ELF-1 (cell line): ENCODE measurements at places on chromosomes 6 and 20.

- no peak for DNase-seq
Measured at GRCh38 chr6:87697581-87698546, 4.2 kb downstream of the AKIRIN2 start.

DNA sequence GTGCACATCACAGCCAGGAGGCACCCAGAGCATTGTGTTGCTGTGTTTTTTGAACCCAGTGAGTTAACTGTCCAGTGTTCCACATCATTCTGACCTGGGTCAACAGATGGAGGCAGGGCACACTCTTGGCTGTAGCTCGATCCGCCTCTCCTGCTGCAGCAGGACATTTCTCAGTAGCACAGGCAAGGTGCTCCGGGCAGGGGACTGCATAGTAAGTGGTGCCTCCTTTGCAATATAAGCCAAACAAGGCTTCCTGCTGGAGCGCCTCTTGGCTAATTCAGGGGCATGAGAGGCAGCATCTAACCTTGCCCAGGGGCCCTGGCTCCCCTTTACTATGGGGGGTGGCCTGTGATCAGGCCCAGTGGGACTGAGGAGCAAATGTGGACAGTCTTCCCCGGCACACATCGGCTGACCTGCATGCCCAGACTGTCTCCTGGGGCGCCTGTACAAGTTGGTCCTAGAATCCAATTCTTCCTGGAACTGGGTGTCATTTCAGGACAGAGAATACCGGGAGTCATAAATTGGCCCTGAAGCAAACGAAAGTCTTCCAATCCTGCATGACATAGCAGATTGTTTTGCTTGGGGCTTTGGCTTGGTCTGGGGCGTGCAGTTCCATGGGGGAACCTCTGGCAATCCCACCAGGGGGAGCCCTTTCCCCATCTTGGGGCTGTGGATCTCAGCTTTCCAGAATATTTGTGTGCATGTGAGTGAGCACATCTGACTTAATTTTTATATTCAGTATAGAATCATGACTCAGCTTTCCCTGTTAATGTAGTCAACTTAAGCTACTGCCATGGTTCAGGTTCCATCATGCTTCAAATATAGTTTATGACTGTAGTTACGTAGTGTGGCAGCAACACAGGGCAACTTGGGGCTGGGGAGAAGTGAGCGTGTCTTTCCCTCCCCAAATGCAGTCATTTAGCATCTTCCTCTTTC is 56.0 kb upstream of the DDR1 start:
- DNase-seq, result peak; percentile 87

- DNase-seq, result no peak
Measured at GRCh38 chr6:32196682-32197616, 4.5 kb upstream of the GPSM3 start.

- DNase-seq, result no peak
Measured at GRCh38 chr20:32006841-32007786, 3.1 kb upstream of the CCM2L start.

GRCh38 chr20:5480824-5481600 is 164.3 kb upstream of the PROKR2 start:
- no peak for DNase-seq

DNA sequence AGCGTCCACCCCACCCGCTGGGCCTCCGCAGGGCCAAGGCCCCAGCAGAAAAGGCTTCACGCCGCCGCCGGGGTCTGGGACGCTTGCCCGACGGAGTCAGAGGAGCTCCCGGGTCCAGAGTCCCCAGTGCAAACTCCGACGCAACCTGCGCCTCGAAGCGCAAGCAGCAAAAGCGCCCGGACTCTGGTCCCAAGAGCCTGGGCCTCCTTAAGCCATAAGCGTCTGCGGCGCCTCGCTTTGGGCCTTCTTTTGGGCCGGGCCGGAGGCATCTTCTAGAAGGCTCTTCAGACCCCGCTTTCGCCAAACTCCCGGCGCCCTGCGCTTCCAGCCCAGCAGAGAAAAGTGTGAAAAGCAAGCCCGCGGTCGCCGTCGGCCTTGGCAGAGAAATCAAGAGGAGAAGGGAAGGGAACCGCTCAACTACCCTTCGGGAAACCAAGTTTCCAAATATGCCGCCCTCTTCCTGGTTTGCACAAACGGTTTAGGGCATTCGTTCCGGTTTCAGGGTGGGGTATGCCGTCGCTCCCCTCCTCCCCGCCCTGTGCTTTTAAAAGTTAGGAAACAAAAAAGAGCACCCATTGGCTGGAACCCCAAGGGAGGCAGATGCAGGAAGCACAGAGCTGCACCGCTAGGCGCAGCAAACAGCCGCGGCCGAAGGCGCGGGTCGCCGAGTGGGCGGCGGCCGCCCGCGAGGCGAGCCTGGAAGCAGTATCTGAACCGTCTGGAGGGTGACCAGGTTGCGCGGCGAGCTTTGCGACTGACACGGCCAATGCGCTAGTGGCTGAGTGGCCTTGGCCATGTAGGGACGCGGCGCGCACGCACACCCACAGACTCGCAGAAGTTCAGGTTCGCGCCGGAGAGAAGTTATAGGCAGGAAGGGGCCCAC is 1.2 kb downstream of the TBX18 start:
- peak; percentile 34 for DNase-seq

DNA sequence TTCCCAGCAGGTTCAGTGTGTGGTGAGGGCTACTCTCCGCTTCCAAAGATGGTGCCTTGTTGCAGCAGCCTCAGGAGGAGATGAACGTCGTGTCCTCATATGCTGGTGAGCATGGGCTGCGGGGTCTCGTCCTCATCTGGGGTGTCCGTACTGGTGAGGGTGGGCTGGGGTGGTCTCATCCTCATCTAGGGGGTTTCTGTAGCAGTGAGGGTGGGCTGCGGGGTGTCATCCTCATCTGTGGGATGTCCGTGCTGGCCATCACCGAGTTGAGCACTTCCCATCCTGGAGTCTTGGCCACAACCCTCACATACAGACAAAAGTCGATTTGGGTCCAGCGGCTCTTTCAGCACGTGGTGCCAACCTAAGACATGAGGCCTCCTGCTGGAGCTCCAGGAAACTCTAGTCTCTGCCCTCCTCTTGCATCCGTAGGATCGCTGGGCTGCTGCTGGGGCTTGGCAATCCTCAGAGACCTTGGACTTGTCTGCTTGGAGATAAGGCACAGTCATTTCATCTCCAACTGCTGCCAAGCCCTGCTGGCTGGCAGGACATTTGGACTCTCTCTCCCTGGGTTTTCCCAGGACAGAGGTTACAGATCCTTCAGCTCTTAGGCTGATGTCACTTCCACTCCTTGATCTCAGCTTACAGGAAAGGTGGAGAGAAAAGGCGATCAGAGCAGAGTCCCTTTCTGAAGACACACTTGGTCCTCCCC is 160.4 kb downstream of the PACRG start:
- DNase-seq, result no peak

- DNase-seq, result peak; percentile 21
Measured at GRCh38 chr6:107635057-107635515, 145.2 kb downstream of the SOBP start.

DNA sequence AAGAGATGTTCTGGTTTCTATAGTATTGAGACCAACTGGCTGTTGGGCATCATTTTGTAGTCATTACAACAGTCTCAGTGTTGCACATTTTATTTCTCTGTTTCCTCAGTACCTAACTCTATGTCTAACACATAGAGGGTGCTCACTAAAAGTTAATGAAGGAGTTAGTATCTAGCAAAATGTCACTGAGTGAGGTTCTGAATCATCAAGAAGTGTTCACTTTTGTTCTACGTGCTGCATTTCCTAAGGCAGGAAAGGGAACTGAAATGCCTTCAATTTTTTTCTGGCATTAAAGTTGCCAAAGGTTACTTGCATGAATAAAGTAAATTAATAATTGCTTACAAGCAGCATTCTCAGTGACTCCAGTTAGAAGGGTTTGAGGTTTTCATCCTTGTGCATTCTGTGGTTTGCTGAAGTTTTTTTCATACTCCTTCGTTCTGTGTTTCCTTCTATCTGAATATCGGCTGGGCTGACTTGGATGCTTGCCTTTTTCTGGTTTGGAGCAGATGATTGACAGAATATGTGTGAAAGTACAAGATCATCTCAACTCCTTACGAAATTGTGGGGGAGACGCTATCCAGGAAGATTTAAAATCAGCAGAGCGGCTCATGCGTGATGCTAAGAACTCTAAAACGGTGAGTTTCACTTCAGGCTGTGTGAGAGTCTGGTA is 114.5 kb upstream of the SCGN start:
- no peak for DNase-seq

DNA sequence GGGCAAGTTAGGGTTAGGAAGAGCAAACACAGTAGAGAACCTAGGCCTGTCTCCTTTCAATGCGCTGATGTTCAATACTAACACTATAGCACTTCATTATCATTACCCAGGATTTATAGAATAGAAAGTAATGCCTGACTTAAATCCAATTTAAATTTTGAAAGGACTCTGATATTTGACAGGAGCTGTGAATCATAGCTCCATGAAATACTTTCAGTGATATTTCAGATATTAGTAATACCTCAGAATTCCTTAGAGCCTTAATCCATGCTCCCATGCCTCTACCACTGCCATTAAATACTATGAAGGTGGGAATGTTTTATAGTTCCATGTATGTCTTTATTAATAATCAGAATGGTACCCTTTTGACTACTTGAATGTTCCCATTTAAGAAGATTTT is 530.2 kb downstream of the BCKDHB start:
- no peak for DNase-seq

DNA sequence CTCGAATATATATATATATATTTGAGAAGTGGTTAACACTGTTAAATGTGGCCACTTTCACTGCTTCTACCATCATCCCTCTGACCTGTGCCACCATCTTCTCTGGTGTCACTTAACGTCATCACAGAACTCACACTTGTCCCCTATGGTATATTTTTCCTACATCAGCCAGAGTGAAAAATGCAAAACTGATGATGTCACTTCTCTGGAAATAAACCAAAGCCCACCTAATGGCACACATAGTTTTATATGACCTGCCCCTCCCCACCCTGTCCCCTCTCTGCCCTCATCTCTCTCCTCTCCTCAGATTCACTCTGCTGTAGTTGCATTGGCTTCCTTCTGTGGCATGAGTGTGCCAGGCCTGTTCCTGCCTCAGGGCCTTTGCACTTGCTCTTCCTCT is 63.9 kb upstream of the IFNGR1 start:
- DNase-seq, result no peak

DNA sequence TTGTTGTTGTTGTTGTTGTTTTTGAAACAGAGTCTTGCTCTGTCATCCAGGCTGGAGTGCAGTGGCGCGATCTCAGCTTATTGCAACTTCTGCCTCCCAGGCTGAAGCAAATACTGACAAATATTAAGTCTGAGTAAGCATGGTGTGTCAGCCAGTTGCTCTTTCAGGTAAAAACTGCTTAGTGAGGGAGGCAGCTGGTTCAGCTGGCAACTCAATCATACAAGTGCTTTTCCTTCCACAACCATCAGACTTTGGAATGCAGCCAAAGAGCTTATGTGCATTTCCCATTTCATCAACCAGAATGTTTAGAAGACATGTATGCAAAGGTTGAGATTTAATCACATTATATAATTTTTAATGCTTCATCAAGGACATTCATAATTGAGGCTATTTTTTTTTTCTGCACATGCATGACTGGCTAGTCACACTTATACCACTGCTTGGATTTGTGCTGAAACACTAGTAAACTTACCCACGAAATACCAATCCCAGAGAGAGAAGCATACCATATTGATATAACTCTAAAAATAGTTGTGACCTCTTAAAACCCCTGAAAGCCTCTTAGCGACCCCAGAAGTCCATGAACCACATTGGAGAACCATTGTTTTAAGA is 56.0 kb downstream of the CLIC5 start:
- DNase-seq, result no peak

GRCh38 chr6:139290787-139291311 is 949 bp downstream of the TXLNB start:
- no peak for DNase-seq
